Activated T-cell treated with anti-CD3 and anti-CD28 coated beads for 1 hour (primary cell): ENCODE measurements at places on chromosomes 11 and 22.

DNA sequence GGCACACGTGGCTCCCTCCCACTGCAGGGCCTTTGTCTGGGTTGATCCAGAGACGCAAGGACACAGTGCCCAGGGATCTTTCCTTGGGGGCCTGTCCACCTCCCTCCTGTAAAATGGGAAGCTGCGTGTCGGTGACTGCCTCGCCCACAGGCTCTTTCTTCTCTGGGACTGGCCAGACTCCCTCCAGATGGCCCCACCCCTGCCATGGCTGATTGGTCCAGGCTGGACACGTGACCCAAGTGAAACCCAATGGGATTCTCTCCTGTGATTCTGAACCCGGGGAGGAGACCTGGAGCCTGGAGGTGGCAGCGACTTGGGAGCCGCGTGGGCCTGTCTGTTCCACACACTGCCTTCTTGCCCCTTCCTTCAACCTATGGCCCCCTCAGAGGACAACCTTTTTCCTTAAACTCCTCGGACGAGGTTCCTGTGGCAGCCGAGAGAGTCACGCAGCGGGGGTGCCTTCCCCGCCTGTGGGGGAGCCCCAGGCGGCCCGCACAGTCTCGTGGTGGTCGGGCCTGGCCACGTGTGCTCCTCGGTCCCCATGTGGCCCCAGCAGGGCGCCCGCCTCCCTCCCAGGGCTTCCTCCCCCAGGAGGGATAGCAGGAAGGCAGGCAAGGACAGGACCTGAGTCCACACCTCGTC lies 12.4 kb upstream of the MPPED1 start:
- no peak for DNase-seq

DNA sequence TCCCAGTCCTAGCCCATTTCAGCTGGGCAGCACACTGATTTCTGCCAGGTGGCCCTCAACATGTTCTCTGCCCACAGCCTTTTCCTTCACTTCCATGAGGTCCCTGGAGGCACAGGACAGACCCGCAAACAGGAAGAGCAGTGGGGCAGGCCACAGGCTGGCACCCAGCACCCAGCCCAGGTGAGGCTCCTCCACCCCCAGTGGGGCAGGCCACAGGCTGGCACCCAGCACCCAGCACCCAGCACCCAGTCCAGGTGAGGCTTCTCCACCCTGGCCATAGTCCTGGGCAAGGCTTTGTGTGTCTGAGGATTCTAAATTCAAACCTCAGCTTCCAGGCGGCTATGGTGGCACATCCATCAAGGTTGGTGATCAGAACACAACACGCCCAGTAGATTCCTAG lies 1413.0 kb downstream of the BRD1 start:
- no peak for DNase-seq

DNA sequence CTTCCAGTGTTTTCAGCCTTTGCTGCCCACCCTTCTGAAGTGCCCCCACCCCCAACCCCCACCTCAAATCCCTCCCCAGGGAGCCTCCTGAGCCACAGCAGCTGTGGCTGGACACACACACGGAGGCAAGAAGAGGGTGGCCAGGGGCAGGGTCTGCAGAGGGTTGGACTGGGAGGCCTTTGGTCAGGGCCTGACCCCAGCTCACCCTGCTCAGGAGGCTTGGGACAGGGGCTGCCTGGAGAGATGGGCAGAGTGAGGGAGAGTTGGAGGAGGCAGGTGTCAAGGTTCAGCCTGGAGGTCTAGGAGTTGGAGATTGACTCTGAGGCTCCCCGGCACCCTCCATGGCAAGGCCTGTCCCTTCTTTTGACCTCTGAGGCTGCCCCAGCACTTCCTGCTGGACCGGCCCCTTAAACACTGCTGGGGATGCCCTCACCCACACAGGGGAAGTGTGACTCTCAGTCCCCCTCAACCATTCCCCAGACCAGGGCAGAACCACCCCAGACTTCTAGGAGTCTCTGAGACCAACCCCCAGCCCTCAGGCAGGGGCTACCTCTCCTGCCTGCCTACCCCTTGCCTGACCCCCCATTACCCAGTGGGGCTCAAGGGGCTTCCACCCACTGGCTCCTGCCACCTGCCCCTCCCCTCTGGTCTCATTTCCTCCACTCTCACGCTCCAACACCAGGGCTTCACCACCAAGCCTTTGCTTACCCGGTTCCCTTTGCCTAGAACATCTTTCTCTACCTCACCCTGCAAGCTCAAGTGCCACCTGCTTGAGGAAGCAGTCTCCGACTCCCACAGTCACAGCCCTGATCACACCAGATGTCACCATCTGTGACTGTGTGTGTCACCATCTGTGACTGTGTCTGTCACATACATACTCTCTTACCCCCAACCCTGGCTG lies 8.6 kb downstream of the ARAP1 start:
- DNase-seq, result no peak

GRCh38 chr11:81874635-81875034 lies 859.0 kb downstream of the FAM181B start:
- no peak for DNase-seq

DNA sequence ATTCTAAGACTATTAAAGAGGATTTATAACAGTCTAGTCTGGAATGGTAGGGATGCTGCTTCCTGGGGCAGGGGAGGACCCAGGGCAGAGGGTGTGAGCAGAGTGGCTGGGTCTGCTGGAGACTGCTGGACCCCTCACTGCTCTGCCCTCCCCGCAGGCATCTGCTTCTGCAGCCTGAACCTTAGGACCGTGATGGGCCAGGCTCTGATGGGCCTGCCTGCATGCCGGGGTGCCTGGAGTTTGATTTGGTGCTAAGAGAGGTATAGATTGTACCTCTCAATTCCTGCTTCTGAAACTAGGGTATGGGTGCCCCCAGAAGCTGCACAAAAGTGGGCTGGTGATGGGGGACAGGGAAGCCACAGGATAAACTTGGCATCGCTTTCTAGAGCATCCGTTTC lies 54.9 kb downstream of the CD82 start:
- DNase-seq, result no peak

- DNase-seq, result no peak
These were observed 154.6 kb downstream of the MAML2 start for GRCh38 chr11:96188243-96189006.

GRCh38 chr22:39343259-39344045 lies 6.3 kb upstream of the SYNGR1 start:
- peak; percentile 41 for DNase-seq

- DNase-seq, result no peak
These were observed 21.7 kb downstream of the ARHGAP1 start for GRCh38 chr11:46678741-46679130.

GRCh38 chr11:95699631-95700470 lies 89.7 kb downstream of the FAM76B start:
- DNase-seq, result no peak

DNA sequence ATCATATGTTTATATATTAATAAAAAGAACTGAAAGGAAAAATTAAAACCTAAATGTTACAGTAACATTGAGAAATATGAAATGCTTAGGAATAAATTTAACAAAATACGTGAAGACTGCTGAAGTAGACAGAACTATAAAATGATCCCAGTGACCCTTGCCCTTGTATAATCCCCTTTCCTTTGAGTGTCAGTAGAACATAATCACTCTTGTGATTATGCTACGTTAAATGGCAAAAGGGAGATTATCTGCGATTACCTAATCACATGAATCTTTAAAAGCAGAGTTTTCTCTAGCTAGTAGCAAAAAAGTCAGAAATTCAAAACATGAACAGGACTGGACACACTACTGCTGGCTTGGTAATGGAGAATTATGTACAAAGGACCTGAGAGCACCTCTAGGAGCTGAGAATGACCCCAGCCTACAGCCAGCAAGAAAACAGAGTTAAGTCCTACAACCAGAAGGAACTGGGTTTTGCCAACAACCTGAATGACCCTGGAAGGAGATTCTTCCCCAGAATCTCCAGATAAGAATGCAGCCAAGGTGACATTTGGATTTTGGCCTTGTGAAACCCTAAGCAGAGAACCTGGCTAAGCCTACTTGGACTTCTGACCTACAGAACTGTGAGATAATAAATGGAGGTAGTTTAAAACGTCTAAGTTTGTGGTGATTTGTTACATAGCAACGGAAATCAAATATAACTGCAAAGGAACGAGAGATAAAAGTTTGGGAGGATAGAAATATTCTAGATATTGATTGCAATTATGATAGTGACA lies 157.2 kb downstream of the ATG16L2 start:
- no peak for DNase-seq

DNA sequence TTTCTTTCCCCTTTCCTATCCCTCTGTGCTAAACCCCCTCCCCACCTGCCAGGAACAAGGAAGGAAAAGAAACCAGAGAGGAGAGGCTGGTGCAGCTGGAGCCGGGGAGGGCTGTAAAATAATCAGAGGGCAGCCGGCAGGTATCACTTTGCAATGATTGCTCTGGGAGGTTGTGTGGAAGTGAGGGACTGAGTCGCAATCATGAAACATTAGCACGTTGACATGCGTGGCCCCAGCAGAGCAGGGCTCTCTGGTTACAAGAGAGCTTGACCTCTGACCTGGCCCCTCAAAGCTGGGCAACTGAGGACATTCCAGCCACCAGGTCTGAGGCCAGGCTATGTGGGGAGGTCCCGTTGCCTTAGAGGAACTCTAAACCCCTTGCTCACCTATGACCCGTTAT lies 170.8 kb upstream of the BDNF start:
- no peak for DNase-seq

DNA sequence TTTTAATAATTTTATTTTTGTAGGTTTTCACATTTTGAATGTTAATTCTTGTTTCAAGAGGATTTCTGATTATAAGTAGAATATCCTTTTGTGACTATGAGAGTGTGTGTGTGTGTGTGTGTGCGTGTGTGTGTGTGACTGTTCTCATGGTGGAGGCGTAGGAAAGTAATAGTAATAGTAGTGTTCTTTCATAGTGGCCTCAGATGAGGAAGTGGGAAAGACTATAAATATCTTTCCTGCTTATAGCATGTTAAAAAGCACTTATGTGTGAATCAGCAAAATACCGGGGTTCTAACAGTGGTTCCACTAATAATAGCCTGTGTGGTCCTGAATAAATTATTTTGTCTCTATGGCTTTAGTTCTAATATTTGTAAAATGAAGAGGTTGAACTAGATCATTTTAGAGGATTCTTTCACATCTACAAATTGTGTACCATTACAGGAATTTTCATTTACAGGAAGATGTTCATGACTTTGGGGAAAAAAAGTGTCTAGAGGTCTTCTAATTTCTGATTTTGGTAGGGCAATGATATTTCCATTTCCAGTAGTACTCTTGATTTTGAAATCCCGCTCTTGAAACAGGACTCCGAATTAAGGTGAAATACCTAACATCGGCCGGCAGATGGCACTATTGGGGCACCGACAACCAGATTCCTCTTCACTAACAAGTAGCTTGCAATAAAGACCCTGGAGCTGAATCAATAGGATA lies 29.9 kb upstream of the OR10G7 start:
- DNase-seq, result peak; percentile 63

DNA sequence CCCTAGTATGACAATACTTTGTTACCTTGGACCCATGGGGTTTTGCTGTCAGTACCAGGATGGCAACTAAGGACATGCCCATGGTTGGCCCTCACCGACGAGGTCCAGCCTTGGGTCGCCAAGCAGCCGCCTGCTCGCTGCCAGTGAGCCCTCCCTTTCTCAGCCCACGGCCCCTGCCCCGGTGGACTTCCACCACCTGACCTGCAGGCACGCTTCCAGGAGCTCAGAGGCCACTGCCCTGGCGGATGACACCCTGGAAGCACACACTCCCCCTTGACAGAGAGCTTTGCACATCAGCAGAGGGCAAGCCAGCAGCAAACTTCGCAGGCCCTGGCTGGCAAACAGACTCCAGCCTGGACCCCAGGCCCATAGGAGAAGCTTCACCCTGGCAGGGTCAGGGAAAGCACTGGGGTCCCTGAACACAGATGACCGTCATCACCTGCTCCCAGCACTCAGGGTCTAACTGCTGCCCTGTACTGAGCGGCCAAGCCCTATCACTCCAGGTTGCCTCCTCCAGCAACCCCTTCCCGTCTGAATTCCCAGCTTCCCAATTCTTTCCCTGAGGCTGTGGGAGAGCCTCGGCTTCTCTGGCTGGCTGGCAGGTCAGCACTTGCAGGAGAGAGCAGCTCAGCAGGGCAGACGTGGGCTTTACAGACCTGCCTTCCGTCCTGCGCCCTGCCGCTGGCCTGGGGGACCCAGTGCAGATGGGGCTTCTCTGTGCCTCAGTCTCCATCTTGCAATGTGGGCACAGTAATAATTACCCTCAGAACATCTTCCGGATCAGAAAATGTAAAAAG lies 2.7 kb upstream of the PPARA start:
- DNase-seq, result no peak

DNA sequence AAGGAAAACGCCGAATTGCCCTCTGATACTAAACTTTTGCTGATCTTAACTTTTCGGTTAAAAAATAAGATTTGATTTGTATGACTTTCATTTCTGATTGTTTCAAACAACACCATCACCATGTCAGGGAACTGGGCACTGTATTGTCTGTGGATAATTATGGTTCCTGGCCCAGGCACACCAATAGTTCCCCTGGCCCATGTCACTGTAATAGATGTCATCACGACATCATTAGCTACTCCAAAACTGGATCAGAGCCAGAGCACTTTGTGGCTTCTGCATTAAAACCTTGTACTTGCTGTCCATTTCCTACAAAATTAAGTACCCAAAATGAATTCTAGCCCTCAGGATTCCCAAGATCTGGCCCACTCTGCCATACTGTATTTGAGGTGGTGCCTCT lies 119.5 kb upstream of the NARS2 start:
- DNase-seq, result no peak

DNA sequence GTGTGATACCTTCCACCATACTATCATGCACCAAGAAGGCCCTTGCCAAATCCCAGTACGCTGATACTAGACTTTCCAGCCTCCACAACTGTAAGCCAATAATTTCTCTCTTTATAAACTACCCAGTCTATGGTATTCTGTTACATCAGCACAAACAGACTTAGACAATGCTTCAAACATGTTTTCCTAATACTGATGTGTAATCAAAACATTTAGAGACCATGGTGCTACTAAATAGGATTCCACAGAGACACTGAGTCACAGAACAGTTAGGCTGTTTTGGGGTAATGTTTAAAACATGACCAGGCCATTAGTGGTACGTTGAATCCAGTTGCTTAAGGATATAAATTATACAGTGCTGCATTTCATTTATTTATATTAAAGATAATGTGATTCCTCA lies 103.7 kb downstream of the PICALM start:
- no peak for DNase-seq

DNA sequence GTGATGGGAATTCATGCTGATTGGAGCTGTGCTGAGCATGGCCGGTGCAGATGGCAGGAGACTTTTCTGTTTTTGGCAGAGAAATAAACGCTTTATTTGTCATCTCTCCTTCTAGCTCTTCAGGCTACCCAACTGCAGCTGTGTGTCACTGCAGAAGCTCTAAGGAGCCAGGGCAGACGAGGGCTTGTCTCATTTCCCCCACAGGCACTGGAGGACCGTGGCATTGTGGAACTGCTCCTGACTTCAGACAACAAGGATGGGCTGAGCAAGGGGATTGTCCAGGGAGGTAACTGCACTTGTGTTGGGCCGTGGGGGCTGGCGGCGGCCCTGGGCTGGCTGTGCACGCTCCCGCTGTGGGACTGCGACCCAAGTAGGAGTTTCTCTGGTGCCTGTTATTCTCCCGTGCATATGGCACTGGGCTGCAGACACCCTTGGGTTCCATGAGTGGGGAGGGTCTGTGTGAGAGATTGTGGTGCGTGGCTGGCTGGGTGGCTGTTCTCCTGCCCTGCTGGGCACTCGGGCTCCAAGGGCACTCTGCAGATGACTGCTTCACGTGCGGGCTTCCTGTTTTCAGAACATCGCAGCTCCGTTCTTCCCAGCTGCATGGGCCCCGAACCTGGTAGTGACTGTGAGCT lies 27.2 kb downstream of the GLB1L2 start:
- no peak for DNase-seq
